ENCODE measurements at places on chromosomes 2 and 18.

GRCh38 chr2:113878743-113879142, 11.1 kb upstream of the ACTR3 start:
- DNase-seq, result no peak

DNA sequence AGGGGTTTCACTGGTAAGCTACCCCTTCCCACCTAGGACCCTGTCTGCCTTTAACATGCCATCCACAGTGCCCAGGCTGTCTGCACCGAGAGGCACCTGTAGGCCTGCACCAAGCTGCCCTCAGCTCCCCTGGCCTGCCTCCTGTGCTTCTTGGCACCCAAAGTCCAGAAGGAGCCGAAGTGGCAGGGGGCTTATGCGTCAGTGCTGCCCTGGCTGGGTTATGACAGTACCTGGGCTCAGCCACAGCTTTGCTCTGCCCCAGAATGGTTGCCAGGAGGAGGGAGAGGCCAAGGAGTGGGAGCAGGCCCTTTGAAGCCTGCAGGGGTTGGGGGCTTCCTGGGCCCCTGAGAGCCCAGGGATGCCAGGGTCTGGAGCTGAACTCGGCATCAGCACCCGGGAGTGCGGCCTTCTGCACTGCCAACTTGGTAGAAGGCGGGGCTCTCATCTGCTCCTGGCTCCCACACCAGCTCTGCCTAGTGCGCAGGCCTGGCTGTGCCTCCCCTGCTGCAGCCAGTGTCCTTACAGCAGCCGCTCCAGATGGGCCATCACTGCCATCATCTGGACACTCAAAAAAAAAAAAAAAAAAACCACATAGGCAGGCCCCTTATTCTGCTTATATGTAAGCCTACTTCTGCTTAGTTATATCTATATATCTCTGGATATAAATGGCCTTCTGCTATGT, 155.4 kb downstream of the THSD7B start:
- DNase-seq, result no peak

DNA sequence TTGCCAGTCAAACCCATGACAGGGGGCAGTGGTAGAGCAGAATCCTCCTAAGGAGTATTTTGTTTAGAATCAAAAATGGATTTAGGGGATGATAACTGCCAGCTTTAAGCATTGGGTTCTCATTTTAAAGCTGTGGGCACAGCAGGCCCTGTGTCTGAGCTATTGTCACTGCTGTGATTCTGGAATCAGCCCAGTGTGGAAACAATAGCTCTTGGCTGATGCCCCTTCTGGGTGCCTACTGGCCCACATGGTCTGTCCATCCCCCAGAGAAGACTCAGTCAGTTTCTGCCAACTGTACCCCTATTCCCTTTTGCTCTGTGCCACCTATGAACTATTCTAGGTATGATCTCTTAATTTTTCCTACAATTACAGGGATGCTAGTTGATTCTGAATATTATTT, 91.7 kb upstream of the LRRTM1 start:
- no peak for DNase-seq

DNA sequence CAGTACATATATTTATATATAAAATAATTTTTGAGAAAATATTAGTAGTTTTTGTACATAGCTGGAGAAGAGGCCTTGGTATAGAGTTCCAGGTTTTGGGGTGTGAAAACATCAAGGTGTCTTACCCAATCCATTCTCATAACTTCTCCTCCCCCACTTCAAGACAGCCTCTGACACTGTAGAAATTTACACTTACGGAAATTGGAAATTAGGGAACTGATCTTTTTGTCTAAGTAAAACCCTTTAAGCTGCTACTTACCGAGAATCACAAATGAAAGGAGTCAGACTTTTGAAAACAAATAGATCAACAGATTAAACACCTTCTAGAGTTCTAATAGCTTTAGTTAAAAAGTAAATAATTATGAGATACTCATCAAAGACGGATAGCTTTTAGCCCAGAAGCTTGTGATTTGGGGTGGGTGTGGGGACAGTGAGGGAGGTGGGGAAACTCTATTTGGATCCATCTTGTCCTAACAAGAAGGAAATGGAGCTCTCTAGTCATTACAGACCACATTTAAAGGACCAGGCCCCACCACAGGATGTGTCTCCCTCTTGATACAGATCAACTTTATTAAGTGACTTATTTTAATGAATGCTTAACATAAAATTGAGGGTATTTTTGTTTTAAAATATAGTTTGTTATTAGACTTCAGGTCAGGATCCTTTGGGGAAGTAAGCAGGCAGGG, 11.1 kb upstream of the FBXO11 start:
- DNase-seq, result no peak

DNA sequence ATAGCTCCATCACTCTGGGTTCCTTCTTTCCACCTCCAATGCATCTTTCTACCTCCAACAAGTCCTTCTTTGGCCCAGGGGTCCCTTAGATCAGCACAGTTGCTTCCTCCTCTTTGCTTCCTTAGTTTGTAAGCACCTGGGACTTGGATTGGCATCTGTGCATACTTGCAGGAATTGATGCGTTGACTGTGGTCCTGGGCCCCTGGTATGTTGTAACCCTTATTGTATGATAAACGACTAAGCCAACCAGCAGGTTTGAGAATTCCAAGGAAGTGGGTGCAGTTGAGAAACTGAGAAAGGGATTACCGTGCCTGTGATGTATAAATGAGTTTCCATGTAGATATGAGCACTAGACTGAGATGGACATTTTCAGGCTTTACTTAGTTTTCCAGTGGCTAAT, 55.9 kb downstream of the ARHGAP28 start:
- DNase-seq, result no peak

GRCh38 chr2:110983133-110983532, 137.6 kb upstream of the BCL2L11 start:
- DNase-seq, result no peak

DNA sequence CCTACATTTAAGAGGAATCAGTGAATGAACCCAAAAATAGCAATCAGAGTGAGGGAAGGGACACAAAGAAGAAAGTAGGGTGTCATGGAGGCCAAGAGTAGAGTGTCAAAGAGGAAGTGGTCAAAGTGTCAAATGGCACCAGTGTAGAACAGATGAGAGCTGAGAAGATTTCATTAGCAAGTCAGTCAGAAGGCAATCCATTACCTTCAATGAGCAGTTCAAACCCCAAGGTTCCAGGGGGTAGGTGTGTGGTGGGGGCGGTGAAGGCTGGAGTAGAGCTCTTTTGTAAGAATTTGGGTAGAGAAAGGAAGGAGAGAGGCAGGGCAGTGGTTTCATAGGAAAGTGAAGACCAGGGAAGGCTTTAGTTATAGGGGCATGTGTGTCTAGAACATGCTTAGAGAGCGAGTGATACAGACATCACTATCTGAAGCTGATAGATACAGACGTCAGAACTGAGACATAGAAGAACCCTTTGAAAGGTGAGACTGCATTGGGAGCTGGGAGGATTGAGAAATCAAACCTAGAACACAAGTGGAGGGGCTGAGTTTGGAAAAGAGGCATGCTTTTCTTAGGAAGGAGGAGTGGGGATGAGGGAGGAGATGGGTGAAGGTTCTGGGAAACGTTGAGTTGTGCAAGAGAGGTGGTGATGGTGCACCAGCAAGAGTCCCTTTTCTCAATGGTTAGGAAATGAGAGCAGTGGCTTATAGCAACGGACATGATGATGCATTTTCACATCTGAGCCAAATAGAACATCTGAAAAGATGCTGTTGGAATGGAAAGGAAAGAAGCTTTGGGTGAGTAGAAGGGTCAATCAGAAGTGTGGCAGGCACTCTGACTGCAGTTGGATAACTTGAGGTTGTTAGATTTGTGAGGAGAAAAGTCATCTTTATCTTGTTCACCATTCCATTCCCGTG, 48.9 kb upstream of the IL1RL1 start:
- DNase-seq, result no peak

DNA sequence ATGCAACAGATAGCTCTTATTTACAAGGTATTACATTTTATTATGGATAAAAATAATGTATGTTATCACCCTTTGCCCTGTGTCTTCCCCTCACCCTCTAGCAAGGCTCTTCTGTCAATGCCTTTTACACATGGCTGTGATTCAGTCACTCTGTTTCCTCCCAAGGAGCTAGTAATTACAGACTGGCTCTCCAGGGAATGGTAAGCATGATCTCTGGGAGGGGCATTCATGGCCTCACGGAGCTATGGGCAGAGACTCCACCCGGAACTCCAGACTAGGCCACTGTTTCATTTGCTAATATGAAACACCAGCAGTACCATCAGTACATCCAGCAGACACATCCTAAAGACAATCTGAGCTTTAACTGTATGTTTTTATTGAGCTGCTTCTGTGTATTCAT, 410.9 kb upstream of the CYRIA start:
- no peak for DNase-seq

- DNase-seq, result no peak
Observed at GRCh38 chr2:147777394-147777793, 67.4 kb upstream of the ACVR2A start.
